ENCODE measurements at places on chromosomes 11 and 22. TPM values are rescaled to one million over a fixed set of nuclear protein-coding genes. Genes with fewer than 3 reads are reported as not detected.
A peak's percentile ranks its signal among the peaks of the same experiment; 100 is the strongest.

OR51E2 gene
- total RNA-seq = not detected

KRTAP5-8 gene
- total RNA-seq = not detected

- peak; percentile 34 for DNase-seq
These were observed 229.9 kb downstream of the ST3GAL4 start for GRCh38 chr11:126585388-126585773.

DNA sequence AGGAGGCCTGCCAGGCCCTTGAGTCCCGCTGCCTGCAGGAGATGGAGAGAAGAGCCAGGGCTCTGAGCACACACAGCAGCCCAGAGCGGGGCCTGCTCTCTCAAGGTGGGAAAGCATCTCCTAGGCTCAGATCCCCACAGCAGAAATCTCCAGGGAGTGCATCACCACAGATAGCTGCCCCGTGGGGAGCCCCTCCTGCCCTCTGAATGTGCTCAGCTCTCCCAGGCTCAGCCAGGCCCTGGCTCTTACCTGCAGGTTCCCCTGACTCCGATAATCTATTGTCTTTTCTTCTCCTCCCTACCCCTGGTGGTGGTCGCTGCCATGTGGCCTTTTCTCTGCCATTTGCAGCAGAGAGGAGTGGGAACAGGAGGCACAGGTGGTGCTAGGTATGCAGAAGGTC is 49.9 kb downstream of the BTG4 start:
- no peak for DNase-seq
